Pancreas (tissue), 10 donors: ENCODE measurements at places on chromosomes 2 and 18. TPM values are rescaled to one million over a fixed set of nuclear protein-coding genes. Genes with fewer than 3 reads are reported as not detected.

DNA sequence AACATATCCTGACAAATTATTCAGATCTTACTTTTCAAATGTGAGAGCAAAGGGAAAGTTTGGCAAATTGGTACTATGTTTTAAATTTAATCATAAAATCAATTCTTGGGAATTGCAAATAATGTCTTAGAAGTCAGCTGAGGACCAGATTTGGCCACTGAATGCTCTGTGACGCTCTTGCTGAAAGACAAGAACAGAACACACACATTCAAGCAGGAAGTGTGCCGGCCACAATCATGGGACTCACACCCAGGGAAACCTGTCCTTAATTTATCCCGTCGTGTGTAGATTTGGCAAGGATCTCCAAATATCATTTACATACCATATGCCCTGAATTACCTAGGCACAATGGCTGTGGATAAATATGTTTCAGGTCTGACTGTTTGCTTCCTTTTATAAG is 253.1 kb downstream of the TCF4 start:
- H3K27ac ChIP-seq = no peak overlapping the region
- no peaks in the 10 kb centered on the region for H3K36me3 ChIP-seq
- H3K4me3 ChIP-seq = no peak overlapping the region
- H3K27me3 ChIP-seq = no peaks in the 10 kb centered on the region
- DNase-seq = no peak
- H3K4me1 ChIP-seq = no peaks in the 10 kb centered on the region

DNA sequence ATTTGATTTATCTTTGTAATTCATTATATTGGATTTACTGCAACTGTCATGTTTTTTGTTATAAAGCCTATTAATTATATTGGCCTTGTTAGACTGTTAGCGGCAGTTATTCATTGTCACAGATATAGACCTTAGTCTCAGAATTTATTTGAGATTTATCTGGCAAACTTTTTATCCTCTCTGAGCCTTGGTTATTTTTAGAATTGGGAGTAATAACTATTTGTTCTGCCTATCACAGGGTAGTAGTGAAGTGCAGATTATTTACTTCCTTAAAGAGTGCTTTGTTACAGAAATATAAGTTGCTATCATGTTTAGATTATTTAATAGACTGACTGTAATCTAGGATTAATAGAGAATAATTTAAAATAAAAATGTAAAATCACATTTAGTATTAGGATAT is 41.9 kb downstream of the AGPS start:
- no peaks in the 10 kb centered on the region for H3K36me3 ChIP-seq
- no peak for DNase-seq
- H3K27me3 ChIP-seq = no peaks in the 10 kb centered on the region

FEV gene
- polyA plus RNA-seq = 32.6 TPM

COL4A4 gene
- 0.75 TPM for polyA plus RNA-seq

- H3K4me3 ChIP-seq = no peak overlapping the region
- peak overlapping the region; percentile 9 for H3K27ac ChIP-seq
- no peak for DNase-seq
- no peaks in the 10 kb centered on the region for H3K27me3 ChIP-seq
Observed at GRCh38 chr2:88659538-88659915, 31.9 kb upstream of the RPIA start.

GRCh38 chr2:160575368-160575767 is 81.8 kb upstream of the RBMS1 start:
- no peak for DNase-seq
- H3K4me1 ChIP-seq = no peaks in the 10 kb centered on the region
- H3K36me3 ChIP-seq = no peaks in the 10 kb centered on the region
- no peak overlapping the region for H3K27ac ChIP-seq

DNA sequence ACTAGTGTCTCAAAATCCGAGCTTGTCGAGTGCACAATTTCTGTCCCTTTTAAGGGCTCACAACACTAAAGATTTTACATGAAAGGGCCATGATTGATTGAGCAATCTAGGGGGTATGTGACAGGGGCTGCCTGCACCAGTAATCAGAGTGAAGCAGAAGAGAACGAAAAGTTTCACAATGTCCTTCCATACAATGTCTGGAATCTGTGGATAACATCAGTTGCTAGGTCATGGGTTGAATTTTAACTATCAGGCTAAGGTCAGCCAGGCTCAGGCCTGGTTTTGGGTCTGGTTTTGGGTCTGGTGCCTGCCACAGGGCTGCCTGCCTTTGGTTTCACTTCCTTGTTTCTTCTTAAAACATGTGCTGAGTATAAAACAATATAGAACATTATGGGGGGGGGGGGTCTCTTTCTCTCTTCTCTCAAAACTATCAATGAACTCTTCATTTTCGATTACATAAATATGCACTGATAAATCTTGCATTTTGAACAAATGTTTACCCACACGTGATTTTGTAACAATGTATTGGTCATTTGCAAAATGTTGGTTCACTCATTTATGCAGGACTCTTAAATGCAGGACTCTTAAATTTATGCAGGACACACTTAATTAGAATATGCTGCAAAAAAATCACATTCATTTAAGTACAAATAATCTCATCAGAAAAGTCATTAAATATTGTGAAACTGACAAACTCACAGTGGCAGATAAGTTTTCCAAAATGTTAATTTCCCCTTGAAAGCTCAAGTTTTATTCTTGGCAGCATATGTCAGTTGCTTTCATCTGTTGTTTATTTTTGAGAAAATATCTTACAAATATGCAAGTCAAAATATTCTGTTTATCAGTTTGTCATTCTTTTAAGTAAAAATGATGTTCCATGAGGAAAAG is 290.5 kb upstream of the KYNU start:
- H3K27me3 ChIP-seq = no peaks in the 10 kb centered on the region
- no peaks in the 10 kb centered on the region for H3K36me3 ChIP-seq
- H3K27ac ChIP-seq = no peak overlapping the region
- peaks cover 6% of the 10 kb centered on the region for H3K4me1 ChIP-seq
- H3K4me3 ChIP-seq = no peak overlapping the region

DNA sequence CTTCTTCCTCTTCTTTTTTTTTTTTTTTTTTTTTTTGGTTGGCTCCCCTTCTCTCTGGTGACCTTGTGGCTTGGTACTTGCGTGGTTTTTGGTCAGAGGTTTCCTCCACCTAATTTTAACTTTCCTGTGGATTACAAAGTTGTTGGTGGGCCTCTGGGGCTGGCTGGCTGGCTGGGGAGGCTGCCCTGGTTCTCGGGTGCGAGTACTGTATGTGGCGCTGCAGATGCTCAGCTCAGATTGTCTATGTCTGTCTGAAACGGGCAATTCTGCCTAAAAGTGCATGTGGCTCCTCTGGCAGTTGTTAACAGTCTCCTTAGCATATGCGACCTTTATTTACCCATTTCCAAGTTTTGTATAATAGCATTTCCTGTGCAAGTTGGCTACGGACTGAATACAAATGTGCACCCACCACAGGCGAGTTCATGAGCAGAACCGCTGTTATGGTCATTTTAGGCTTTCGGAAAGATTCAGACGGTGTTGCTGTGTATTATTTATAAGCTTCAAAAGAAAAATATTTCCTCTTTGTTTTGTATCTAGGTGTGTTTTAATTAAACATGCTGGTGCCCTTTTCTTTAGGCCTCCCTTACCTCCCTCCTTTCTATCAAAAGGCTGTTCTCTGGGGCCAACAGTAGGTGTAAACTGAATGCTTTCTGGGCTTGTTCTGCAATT is 4.4 kb downstream of the TBR1 start:
- H3K27me3 ChIP-seq = peaks cover 12% of the 10 kb centered on the region
- no peaks in the 10 kb centered on the region for H3K36me3 ChIP-seq
- H3K4me3 ChIP-seq = no peak overlapping the region
- DNase-seq = no peak
- H3K4me1 ChIP-seq = peaks cover 3% of the 10 kb centered on the region

DNA sequence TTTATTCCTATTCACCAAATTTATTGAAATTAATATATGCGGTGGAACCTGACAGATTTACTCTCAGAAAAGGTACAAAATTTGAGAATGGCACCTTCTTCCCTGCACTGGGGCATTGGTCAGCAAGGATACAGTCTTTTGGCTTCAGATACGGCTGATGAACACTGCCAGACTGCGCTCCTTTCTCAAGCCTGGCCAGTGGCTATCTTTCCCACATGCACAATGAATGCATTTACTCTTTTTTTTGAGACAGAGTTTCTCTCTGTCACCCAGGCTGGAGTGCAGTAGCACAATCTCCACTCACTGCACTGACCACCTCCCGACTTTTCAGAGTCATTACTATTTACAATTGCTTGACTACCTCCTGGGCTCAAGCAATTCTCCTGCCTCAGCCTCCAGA is 61.6 kb downstream of the MOB4 start:
- no peaks in the 10 kb centered on the region for H3K4me1 ChIP-seq
- no peaks in the 10 kb centered on the region for H3K36me3 ChIP-seq
- no peak overlapping the region for H3K4me3 ChIP-seq
- no peak overlapping the region for H3K27ac ChIP-seq

GBX2 gene
- polyA plus RNA-seq = not detected

DNA sequence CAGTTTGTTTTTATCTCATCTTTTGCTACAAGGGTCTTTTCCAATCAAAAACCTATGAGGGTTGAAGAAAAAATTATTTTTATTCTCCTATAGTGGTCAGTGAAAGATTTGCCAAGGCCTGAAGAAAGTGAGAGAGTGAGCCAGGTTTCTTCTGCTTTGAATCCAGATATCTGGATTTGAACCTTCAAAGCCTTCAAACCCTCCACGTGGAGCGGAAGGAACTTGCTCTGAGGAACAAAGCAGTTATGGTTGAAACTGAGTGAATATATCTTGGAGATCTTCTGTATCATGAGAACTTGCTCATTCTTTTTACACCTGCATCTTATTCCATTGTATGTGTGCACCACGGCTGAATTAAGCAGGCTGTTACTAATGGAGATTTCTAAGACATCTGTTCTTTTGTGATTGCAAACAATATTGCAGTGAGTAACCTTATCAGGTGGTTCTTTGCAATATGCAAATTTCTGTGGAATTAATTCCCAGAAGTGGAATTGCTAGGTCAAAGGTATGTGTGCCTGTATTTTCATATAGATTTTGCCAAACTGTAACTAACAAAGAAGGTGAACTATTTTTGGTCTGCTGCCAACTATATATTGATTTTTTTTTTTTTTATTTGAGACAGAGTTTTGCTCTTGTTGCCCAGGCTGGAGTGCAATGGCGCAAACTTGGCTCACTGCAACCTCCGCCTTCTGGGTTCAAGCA is 147.9 kb downstream of the B3GNT2 start:
- no peak overlapping the region for H3K4me3 ChIP-seq
- DNase-seq = no peak
- no peak overlapping the region for H3K27ac ChIP-seq
- no peaks in the 10 kb centered on the region for H3K27me3 ChIP-seq
- peaks cover 4% of the 10 kb centered on the region for H3K4me1 ChIP-seq
